ENCODE measurements at places on chromosomes 6 and 20.

DNA sequence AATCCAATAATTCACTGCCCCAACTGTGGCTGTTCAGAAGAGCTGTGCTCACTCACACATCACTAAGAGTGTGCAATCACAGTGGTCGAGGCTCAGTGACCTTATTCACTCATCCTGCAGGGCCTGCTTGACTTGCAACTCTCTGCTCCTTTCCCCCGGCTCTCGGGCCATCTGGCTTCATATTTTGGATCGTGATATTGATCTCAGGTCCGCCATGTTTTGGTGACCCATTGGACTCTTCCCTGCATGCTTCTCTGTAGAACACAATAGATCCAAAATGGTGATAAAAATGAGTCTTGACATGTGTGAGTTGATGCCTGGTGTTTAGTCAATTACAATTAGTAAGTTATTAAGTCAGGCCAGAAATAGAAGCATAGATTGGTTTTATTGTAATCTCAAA lies 313.9 kb upstream of the SOX4 start:
- no peak for DNase-seq

DNA sequence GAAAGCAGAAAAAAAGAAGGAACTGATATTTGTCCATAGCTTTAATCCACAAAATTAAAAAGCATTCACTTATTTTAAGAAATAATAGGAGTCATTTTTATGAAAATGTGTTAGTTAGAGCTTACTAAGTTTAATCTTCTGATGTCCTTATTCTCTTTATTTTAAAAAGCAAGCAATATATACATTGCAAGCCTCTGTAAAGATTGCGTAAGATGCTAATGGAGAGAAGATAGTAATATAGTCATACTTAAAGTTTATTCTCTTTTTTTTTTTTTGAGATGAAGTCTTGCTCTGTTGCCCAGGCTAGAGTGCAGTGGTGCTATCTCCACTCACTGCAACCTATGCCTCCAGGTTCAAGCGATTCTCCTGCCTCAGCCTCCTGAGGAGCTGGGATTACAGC lies 39.7 kb downstream of the AIG1 start:
- DNase-seq = no peak

- no peak for DNase-seq
These were observed 104.9 kb downstream of the TFAP2C start for GRCh38 chr20:56733967-56734366.

DNA sequence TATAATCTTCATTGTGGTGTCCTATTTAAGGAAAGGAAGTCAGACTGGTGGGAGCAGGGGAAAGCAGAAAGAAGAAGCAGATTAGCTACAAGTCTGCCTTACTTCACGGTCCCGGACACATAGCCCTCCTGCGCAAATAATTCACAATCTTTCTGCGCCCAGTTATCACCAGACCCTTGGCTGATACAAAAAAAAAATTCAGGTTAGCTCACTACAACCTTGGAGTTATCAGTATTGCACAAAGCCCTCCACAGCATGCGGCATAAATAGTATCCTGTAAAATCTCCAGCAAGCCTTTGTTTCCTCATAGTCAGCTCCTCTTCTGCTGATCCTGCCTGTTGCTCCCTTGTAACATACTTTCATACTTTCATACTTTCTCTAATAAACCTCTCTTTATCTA lies 148.6 kb upstream of the FUT9 start:
- DNase-seq = no peak

DNA sequence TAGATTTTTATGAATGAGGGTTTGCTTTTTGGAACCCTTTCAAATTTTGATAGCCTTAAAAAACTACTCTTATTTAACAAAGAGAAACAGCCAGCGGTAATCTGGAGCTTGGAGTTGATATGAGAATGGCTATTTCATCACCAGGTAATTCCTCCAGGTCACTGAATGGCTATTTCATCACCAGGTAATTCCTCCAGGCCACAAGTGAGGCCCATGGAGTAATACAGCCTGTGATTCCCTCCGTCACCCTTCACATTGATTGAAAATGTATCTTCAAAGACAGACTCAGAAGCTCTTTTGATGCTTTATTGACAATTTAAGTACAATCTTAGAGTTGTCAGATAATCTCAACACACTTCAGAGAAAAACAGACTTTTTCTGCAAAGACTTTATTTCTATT lies 73.3 kb upstream of the AGPAT4 start:
- DNase-seq = no peak

DNA sequence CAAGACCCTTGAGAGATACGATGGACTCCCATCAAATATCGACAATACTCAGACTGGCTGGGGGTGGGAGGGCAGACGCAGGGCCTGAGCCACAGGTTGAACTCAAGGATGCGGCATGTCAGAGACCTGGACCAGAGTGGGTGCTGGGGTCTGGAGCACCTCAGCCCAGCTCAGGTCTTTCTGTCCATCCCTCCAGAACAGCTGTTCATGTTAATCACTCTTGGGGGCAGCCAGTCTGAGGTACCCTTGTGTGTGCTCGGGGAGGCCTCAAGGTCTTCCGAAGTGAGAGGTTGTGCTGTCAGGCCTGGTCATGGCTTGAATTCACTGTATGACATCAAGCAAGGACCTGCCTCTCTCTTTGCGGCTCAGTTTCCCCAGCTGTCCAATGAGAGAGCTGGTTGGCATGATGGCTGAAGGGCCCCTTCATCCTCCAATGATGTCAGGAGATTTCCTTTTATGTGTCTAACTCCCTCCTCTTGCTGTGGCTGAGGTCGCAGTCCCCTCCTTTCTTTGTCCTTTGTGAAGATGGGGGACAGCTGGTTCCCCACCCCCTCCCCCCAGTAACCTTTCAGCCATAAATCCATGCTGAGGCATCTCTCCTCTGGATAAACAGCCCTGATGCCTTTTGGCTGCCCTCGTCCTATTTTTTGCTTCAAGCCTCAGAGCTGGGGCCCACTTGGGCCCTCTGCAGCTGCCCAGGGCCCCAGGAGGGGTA lies 15.3 kb downstream of the MYH7B start:
- no peak for DNase-seq

DNA sequence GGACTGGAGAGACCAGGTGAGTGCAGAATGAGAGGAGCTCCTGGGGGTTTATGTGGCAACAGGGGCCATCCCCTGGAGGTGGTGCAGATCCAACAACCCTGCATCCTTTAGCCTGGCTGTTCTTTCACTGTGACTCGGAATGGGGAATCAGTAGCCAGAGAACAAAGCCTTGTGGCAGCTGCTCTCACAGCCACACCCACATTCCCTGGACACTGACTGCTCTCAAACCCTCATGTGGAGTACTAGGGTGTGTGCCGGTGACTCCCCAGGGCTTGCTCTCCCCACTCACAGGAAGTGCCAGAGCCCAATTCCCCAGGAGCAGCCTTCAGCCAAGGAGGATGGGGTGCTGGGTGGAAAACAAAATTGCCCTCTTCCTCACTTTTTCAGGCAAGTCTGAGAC lies 30.2 kb upstream of the GGTLC1 start:
- DNase-seq = no peak

GRCh38 chr6:156840606-156841005 lies 63.4 kb downstream of the ARID1B start:
- no peak for DNase-seq

- no peak for DNase-seq
These were observed 39.7 kb downstream of the KIF16B start for GRCh38 chr20:16533502-16533901.

GRCh38 chr6:145898376-145898775 lies 65.8 kb downstream of the SHPRH start:
- no peak for DNase-seq

DNA sequence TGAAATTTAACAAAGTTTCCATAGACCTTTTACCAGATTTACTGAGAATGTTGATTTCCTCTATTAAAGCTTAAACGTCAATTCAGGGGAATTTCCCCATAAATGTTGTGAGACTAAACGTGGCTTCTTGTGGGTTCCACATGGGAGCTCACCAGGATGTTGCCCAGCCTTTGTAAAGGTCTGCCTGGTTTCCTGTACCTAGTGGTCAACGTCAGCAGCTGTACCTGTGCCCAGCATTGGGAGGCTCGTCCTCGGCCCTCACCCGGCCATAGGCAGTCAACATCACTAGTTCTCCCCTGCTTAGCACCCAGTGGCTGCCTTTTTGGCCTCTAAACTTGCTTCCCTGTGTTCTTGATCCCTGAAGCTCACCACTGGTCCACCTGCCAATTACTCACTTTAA lies 22.1 kb upstream of the CD83 start:
- no peak for DNase-seq

GRCh38 chr6:145801021-145801420 lies 13.6 kb downstream of the FBXO30 start:
- no peak for DNase-seq

- peak; percentile 27 for DNase-seq
These were observed 71.3 kb downstream of the HACE1 start for GRCh38 chr6:104788400-104788799.

DNA sequence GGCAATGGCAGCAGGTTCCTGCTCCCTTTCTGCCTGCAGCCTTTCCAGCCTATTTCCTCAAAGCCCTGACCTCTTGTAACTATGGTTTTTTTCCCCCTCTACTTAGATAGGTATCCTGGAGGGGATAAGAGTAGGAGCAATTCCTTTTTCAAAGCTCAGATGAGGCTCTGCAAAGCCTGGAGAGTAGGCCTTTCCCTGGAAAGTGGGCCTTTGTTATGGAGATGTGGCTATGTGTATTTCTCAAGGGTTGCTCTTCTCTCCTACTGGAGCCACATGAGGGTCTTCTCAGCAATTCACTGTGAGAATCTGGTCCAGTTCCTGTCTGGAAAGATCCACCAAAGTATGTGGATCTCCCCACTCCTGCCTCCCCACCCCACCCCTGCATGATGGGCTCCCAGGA lies 96.0 kb downstream of the DTD1 start:
- no peak for DNase-seq

GRCh38 chr6:8429821-8430220 lies 5.5 kb downstream of the SLC35B3 start:
- no peak for DNase-seq

DNA sequence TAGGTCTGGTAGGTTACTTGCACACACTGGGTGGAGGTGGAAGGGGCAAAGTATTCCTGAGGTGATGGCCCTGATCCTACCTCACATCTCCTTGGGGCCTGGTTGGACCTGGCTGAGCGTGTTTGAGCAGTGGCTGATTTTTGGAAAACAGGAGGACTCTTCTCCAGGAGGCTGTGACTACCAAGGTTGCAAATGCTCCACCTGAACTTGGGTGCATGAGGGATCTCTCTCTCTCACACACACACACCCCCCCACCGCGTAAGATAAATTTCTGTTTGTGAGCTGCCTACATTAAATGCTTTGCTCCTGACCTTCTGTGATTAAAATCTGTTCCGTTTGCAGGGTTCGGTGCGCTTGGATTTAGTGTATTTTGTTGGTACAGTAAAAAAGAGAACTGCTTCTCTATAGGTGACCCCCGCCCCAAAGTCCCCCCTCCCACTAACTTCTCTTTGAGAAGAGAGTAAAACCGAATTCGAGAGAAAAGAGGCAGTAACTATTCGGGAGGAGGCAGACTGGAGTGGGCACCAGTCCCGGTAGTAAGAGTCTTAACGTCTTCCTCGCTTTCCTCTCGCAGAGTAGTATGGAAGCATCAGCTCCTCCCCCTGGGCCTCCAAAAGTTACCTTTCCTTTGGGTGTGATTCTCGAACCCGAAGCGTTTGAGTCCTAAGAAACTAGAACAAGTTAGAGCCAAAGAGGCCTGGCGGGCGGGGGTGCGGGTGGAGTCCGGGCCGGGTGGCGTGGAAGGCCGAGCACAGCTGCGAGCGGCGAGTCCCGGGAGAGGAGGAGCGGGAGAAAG lies 585 bp upstream of the DSE start:
- DNase-seq = no peak

- no peak for DNase-seq
These were observed 169.1 kb upstream of the CDYL start for GRCh38 chr6:4606821-4607704.

DNA sequence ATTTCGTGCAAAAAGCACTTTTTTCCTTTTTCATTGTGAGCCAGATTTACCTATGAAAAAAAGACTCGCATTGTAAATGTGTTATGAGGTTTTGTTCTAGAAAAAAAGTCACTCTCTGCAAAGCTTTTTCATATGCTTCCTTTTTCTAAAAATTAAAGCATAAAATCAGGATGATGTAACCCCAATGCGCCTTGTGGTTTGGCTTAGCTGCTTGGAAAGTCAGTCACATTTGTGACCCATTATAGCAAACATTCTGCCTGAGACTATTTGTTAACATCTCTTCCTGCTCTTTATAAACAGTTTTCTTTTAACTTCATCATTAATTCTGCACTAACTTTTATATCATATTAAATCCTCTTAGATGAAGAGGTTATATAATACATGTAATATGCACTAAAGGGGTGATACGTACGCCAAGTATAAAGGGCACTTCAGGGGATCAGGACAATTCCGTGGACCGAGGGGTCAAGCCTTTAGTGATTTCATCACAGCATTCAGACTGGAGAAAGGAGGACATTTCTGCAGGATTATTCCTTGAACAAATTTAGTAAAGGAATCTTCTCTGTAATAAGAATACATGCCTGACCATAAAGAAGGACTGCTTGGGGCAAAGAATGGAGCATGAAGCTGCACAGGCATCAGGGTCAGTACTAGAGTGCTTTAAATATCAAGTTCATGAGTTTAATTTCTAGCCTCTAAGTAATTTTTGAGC lies 48.1 kb upstream of the SMLR1 start:
- DNase-seq = no peak

DNA sequence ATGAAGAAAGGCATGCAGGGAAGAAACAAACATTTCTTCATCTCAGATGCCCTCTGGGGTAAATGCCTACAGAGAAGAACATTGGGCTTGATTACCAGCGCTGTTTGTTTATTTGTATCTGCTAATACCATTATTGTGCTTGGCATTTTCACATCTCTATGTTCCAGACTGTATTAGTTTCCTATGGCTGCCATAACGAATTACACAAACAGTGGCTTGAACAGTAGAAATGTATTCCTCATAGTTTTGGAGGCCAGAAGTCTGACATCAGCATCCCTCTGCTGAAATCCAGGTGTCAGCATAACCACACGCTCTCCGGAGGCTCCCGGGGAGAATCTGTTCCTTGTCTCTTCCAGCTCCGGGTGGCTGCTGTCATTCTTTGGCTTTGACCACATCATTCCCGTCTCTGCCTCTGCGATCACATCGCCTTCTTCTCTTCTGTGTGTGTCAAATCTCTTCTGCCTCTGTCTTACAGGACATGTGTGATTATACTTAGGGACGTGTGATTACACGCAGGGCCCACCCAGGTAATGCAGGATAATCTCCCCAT lies 241.6 kb upstream of the SUPT3H start:
- no peak for DNase-seq

DNA sequence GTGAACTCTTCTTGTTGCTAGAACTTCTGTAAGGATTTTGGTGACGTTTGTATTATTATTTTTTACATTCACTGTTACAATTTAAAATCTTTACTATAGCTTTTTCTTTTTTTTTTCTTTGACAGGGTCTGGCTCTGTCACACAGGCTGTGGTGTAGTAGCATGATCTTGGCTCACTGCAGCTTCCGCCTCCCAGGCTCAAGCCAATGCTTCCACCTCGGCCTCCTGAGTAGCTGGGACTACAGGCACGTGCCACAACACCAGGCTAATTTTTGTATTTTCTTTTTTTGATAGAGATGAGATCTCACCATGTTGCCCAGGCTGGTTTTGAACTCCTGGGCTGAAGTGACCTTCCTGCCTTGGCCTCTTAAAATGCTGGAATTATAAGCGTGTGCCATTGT lies 21.2 kb downstream of the HECA start:
- no peak for DNase-seq

Measured in CD4-positive, alpha-beta T cell treated with Interferon alpha-2 for 1 hour (primary cell).